ENCODE measurements at places on chromosomes 5 and 9. TPM values are rescaled to one million over a fixed set of nuclear protein-coding genes. Genes with fewer than 3 reads are reported as not detected.
A peak's percentile ranks its signal among the peaks of the same experiment; 100 is the strongest.

TTF1 gene
- total RNA-seq: 20.9 TPM

DIAPH1 gene
- 183 TPM for total RNA-seq

FAM153A gene
- total RNA-seq: 117 TPM

IER5L gene
- total RNA-seq: 7.5 TPM

ADGRD2 gene
- not detected for total RNA-seq

SLC6A3 gene
- total RNA-seq: 0.08 TPM

PCDH1 gene
- total RNA-seq: not detected

IFNW1 gene
- total RNA-seq: not detected

GZMA gene
- total RNA-seq: 5.4 TPM

FOXD1 gene
- total RNA-seq: not detected

DPYSL3 gene
- not detected for total RNA-seq

OR1J2 gene
- 0.85 TPM for total RNA-seq

RPP25L gene
- 20.5 TPM for total RNA-seq

GRCh38 chr5:91599863-91600262 is 216.7 kb upstream of the ARRDC3 start:
- no peaks in the 10 kb centered on the region for H3K27me3 ChIP-seq
- H3K27ac ChIP-seq: no peak overlapping the region
- no peaks in the 10 kb centered on the region for H3K4me1 ChIP-seq
- no peak for DNase-seq
- no peak overlapping the region for H3K4me3 ChIP-seq
- no peaks in the 10 kb centered on the region for H3K36me3 ChIP-seq

- no peak for DNase-seq
- H3K4me1 ChIP-seq: no peaks in the 10 kb centered on the region
- H3K36me3 ChIP-seq: no peaks in the 10 kb centered on the region
These were observed 423.4 kb downstream of the DMAC1 start for GRCh38 chr9:7376213-7376612.

GRCh38 chr9:125407432-125407973 is 145.9 kb downstream of the GAPVD1 start:
- H3K27ac ChIP-seq: no peak overlapping the region
- peaks cover 23% of the 10 kb centered on the region for H3K4me1 ChIP-seq
- peaks cover 43% of the 10 kb centered on the region for H3K27me3 ChIP-seq
- DNase-seq: no peak
- H3K4me3 ChIP-seq: peak overlapping the region; percentile 67
- H3K36me3 ChIP-seq: no peaks in the 10 kb centered on the region

GRCh38 chr9:136085815-136086212 is 9.3 kb downstream of the NACC2 start:
- no peak overlapping the region for H3K4me3 ChIP-seq
- no peaks in the 10 kb centered on the region for H3K36me3 ChIP-seq
- no peak overlapping the region for H3K27ac ChIP-seq
- no peaks in the 10 kb centered on the region for H3K27me3 ChIP-seq

GRCh38 chr5:171544913-171545765 is 125.7 kb downstream of the FGF18 start:
- H3K4me1 ChIP-seq: no peaks in the 10 kb centered on the region
- no peak for DNase-seq

GRCh38 chr5:37739817-37740261 is 100.0 kb downstream of the GDNF start:
- no peak overlapping the region for H3K4me3 ChIP-seq
- H3K36me3 ChIP-seq: peaks cover 84% of the 10 kb centered on the region
- no peak for DNase-seq
- H3K27ac ChIP-seq: no peak overlapping the region
- peaks cover 5% of the 10 kb centered on the region for H3K4me1 ChIP-seq

DNA sequence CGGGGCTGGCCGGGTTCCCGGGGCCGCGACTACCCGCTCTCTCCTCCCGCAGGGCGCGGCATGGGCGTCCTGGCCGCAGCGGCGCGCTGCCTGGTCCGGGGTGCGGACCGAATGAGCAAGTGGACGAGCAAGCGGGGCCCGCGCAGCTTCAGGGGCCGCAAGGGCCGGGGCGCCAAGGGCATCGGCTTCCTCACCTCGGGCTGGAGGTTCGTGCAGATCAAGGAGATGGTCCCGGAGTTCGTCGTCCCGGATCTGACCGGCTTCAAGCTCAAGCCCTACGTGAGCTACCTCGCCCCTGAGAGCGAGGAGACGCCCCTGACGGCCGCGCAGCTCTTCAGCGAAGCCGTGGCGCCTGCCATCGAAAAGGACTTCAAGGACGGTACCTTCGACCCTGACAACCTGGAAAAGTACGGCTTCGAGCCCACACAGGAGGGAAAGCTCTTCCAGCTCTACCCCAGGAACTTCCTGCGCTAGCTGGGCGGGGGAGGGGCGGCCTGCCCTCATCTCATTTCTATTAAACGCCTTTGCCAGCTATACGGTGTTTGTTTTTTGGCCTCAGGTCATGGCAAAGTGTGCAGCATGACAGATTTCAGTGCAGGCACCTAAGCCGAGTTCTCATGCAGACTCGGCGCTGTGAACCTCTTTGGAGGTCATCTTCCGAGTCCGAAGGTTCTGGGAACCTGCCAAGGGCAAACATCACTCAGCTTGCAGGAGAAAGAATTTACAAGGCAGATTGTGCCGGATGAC is 516 bp downstream of the MRPL41 start:
- peak overlapping the region; percentile 86 for H3K27ac ChIP-seq
- DNase-seq: no peak
- H3K27me3 ChIP-seq: no peaks in the 10 kb centered on the region
- peak overlapping the region; percentile 83 for H3K4me3 ChIP-seq

DNA sequence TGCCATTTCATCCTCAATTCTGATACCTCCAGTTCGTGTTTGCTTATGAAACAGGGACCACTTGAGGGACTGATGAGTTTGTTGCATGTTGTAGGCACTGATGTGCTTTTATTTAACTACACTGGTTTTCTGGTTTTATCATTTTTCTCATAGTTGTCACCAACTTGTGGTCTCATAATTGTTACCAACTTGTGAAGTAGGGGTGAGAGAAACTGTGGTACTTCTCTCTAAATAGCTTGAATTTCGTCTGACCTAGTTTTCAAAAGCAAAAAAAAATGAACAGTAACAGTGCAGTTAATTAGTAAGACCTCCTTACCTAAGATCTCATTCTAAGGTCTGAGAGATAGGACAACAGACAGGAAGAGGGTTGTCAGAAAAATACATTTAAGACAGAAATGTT is 78.0 kb downstream of the ANXA2R start:
- peak overlapping the region; percentile 29 for H3K4me3 ChIP-seq
- H3K4me1 ChIP-seq: peaks cover 28% of the 10 kb centered on the region
- no peak for DNase-seq
- H3K27me3 ChIP-seq: no peaks in the 10 kb centered on the region

- no peaks in the 10 kb centered on the region for H3K36me3 ChIP-seq
- peak overlapping the region; percentile 98 for H3K27ac ChIP-seq
- H3K4me3 ChIP-seq: peak overlapping the region; percentile 95
These were observed 1.0 kb downstream of the TLE4 start for GRCh38 chr9:79572608-79573411.

- H3K27me3 ChIP-seq: no peaks in the 10 kb centered on the region
- H3K27ac ChIP-seq: no peak overlapping the region
- H3K4me3 ChIP-seq: no peak overlapping the region
- peaks cover 18% of the 10 kb centered on the region for H3K36me3 ChIP-seq
These were observed 416.9 kb downstream of the RAB3C start for GRCh38 chr5:58999804-59000203.

DNA sequence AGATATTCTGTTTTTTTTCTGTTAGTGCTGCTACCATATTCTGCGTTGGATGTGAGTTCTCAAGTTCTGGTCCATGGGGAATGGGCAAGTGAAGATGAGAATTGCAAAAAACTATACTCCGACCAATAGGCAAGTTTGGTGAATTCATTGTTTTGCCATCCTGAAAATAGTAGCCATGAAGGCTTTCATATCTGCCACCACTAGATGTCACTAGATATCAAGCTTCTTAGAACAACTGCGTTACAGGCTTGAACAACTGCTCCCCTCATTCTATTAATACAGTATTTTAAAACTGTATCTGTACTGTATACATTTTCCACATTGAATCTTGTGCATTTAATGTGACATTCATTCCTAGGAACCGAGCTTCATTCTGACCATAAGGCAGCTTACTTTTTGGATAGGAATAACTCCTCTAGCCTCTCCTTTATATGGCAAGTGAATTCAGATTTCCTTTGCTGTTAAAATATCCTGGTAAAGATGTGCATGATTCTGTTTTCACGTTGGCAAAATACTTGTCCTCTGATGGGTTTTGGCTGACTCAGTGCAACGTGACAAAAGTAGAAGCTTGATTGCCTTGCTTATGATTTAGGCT is 163.6 kb downstream of the SREK1 start:
- peaks cover 11% of the 10 kb centered on the region for H3K27me3 ChIP-seq
- H3K27ac ChIP-seq: no peak overlapping the region
- H3K4me1 ChIP-seq: peaks cover 2% of the 10 kb centered on the region
- no peak overlapping the region for H3K4me3 ChIP-seq
- no peaks in the 10 kb centered on the region for H3K36me3 ChIP-seq
- no peak for DNase-seq

GRCh38 chr5:13809921-13810320 is 134.6 kb downstream of the DNAH5 start:
- no peak for DNase-seq
- H3K27me3 ChIP-seq: no peaks in the 10 kb centered on the region

GRCh38 chr5:134184155-134185135 is 7.7 kb upstream of the SKP1 start:
- H3K4me1 ChIP-seq: no peaks in the 10 kb centered on the region
- H3K27me3 ChIP-seq: no peaks in the 10 kb centered on the region
- peak; percentile 58 for DNase-seq
- H3K36me3 ChIP-seq: no peaks in the 10 kb centered on the region
- no peak overlapping the region for H3K4me3 ChIP-seq

DNA sequence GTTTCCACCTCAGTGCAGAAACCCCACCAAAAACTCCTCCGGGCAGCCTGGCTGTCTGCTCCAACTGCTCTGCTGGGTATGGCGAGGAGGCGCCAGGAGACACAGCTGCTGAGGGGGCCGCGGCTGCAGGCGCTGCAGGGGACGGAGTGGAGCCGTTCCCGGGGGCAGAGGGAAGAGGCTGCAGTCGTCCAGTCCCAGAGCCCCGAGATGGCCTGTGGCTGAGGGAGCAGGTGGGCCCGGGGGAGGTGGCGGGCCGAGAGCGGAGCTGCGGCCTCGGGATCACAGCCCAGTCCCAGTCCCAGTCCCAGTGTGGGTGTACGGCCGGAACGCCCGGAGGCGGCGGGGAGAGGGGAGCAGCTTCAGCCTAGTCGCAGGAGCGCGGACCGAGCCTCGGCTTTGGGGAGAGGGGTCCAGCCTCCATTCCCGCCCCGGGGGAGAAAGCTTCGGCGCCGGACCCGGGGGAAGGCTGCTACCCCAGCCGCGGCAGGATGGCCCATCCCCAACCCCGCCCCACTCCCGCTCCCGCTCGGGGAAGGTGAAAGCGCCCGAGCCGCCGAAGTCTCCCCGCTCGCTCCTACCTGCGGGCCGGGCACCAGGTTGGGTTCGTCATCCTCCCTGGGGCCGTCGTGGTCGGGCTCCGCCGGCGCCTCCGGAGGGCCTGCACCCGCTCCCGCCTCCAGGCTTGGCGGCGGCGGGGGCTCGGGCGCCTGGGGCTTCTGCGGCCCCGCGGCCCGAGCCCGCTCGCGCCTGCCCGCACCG is 513 bp downstream of the FAM193B start:
- H3K36me3 ChIP-seq: peaks cover 23% of the 10 kb centered on the region
- H3K4me1 ChIP-seq: peaks cover 42% of the 10 kb centered on the region
- H3K27ac ChIP-seq: peak overlapping the region; percentile 53
- no peaks in the 10 kb centered on the region for H3K27me3 ChIP-seq
- DNase-seq: peak; percentile 27

DNA sequence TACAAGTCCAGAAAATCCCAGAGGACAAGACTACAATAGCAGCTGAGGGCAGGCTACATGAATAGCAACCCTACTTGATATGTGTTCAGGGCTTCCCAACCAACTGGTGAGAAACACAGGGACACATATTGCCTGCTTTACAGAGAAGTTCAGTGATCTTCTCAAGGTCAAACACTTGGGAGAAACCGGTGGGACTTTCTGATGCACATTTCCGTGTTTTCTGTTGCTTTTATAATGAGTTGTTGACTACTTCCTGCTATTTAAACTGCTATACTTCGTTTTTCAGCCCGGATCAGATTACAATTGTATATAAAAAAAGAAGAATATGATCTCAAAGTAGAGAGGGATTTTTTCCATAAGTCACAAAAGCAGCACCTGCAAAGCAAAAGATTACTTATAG is 175.1 kb downstream of the SNX18 start:
- no peak overlapping the region for H3K27ac ChIP-seq
- DNase-seq: no peak
- H3K36me3 ChIP-seq: peaks cover 13% of the 10 kb centered on the region
- no peaks in the 10 kb centered on the region for H3K4me1 ChIP-seq
- H3K27me3 ChIP-seq: no peaks in the 10 kb centered on the region

GRCh38 chr9:90421786-90422185 is 220.8 kb downstream of the DIRAS2 start:
- no peak for DNase-seq
- H3K36me3 ChIP-seq: no peaks in the 10 kb centered on the region
- no peak overlapping the region for H3K27ac ChIP-seq
- H3K4me1 ChIP-seq: no peaks in the 10 kb centered on the region

DNA sequence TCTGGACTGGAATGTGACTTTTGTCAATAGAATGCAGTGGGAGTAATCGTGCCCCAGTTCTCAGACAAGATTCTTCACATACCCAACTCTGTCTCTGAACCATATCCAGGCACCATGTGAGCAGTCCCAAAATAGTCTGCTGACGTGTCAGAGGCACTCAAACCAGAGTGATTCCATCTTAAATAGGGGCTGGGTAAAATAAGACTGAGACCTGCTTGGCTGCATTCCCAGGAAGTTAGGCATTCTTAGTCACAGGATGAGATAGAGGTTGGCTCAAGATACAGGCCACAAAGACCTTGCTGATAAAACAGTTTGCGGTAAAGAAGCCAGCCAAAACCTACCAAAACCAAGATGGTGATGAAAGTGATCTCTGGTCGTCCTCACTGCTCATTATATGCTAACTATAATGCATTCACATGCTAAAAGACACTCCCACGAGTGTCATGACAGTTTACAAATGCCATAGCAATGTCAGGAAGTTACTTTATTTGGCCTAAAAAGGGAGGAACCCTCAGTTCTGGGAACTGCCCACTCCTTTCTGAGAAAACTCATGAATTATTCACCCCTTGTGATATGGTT is 16.9 kb upstream of the PLCXD3 start:
- H3K27me3 ChIP-seq: no peaks in the 10 kb centered on the region
- DNase-seq: no peak
- H3K27ac ChIP-seq: no peak overlapping the region
- H3K4me3 ChIP-seq: no peak overlapping the region
- no peaks in the 10 kb centered on the region for H3K36me3 ChIP-seq
